ENCODE measurements at places on chromosomes 16 and 17.

- DNase-seq = peak; percentile 61
These were observed 18.6 kb upstream of the ZNF629 start for GRCh38 chr16:30805370-30806169.

DNA sequence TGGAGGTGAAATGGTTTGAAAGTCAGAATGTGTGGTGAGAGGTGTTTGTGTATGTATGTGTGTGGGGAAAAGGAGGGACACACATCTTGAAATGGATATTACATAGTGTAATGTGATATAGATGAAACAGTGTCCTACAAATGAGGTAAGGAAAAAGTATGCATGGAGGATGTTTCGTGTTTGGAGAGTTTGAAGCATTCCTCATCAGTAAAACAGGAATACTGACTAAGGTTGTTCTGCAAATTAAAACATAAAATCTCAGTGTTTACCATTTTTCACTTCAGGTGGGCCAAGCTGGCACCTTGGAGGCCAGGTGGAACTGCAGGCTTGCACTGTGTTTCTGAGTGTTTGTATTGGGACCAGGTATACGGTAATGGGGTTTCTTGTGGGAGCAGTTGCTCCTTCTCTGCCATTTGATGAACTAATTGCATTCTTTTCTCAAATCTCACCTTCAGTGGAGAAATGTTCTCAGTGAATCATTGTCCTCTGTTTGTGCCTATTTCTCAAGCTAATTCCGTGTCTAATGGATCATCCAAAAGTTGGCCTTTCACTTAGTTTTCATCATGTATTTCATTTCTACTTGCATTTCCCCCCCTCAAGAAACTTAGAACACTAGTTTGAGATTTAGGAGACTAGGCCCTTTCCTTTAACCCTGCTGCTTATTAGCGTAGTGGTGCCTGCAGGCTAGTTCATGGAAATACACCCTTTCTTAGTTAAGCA, 8.2 kb upstream of the TBKBP1 start:
- no peak for DNase-seq

GRCh38 chr16:27315333-27316037, 1.7 kb downstream of the IL4R start:
- peak; percentile 54 for DNase-seq

- no peak for DNase-seq
These were observed 161.8 kb downstream of the RPTOR start for GRCh38 chr17:80706463-80706867.

- DNase-seq = no peak
These were observed 1.7 kb downstream of the RABEP1 start for GRCh38 chr17:5283571-5284315.

Measured in GM13977 (cell line).